NCI-H1048 (cell line): ENCODE measurements at places on chromosomes 16 and 17.

DNA sequence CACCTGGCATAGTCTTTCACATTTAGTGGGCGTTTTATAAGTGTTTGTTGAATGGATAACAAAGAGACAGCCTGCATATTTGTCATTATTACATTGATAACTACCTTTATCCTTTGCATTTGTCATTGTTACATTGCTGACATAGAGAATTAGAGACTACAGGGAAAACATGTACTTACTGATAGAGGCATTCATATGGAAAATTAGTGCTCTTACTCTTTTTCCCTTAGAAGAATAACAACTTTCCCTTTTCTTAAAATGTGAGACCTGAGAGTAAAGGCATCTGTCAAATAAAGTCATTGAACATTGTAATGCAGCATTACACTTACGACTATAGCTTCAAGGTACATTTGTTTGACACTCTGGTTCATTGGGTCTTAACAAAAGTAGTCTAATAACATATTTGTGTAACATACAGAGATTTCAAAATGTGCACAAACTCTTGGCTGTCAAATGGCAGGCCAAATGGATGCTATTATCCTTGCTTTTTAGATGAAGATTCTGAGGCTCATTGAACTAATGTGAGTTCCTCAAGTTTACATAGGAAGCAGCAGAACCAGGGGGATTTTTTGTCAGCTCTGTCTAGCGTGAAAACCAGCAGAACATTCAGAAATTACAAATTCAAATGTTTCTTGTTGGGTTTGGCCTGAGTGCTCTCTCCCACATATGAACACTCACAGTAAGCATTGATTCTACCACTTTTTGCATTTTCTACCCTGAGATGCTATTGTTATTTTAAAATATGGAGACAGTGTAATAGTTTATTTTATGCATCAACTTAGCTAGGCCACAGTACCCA is 28.5 kb downstream of the SMIM36 start:
- no peak for DNase-seq

DNA sequence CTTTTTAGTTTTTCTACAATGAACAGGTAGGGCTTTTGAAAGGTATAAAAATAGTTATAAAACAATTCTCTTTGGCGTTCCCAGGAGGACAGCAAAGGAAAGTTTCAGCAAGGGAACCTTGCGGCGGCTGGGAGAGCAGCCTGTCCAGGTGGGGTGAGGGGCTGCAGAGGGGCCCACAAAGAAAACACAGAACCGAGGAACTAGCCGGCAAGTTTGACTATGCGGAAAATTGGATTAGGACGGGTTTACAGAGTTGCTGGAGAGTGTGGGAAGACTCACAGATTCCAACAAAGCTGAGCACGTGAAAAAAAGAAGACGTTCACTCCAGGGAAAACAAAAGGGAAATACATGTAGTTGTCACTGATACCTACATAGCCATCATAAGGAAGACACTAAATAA is 40.2 kb upstream of the METTL16 start:
- no peak for DNase-seq

DNA sequence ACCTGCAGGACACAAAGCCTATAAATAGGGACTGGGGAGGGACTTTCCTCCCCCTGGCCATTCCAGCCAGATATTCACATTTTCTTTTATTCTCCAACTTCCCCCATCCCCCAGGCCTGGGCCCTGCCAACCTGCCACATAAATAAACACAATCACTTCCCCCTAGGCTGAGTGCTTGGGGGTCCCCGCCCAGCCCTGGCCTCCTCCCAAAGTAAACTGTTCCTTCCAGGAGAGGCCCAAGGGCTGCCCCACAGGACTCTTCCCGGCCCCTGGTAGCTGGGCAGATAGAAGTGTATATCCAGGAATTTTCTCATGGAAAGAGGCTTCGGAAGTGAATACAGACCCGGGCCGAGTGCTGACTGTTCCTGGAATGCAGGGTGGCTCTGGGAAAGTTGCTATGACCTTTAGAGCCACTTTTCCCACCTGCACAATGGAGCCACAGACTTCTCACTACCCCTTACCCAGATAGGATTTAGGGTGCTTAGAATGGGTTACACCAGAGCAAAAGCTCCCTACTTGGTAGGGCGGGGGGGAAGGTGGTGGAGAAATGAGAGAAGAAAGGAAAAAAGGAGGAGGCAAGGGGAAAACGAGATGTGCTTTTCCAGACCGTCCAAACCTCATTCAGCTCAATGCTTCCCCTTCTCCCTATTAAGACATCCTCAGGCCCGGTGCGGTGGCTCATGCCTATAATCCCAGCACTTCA is 8.5 kb downstream of the CSF3 start:
- no peak for DNase-seq

DNA sequence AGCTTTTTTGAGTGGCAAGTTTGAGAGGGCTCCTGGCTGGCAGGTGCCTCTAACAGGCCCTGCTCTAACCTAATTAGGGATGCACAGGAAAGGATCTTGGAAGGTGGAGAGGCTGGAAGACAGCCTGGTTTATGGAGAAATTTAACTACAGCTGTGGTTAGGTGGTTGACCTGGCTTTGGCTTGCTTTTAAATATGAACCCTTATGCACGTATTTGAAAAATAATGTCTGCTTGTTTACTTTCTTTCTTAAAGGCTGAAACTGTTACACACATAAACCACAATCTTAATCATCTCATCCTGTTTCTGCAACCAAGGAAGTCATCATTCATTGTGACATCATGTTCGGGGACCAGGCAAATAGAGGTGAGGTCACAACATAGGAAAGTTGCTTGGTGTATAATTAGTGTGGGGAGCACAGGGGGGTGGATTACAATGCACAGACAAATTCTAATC is 23.1 kb upstream of the DHRS13 start:
- no peak for DNase-seq

- no peak for DNase-seq
Observed at GRCh38 chr16:54526916-54527315, 240.3 kb upstream of the IRX3 start.

- DNase-seq: no peak
Observed at GRCh38 chr16:23523321-23523720, 13.0 kb upstream of the GGA2 start.
